Heart right ventricle (tissue), 16 donors: ENCODE measurements at places on chromosomes 4 and X. TPM values are rescaled to one million over a fixed set of nuclear protein-coding genes. Genes with fewer than 3 reads are reported as not detected.

The CLDN2 gene
- not detected for total RNA-seq

The GUCY1A1 gene
- total RNA-seq, result 60.3 TPM

The TMPRSS11B gene
- not detected for total RNA-seq

The SOWAHB gene
- total RNA-seq, result not detected

The OPRPN gene
- total RNA-seq, result not detected

The RAB41 gene
- total RNA-seq, result not detected

The S100G gene
- total RNA-seq, result not detected

The EGFL6 gene
- total RNA-seq, result not detected

The UGT2B17 gene
- total RNA-seq, result not detected

The SYTL5 gene
- total RNA-seq, result 0.10 TPM
